Fibroblast of skin of left biceps (primary cell): ENCODE measurements at places on chromosomes 11 and 22.

- DNase-seq = peak; percentile 24
Observed at GRCh38 chr11:131356206-131356605, 14.2 kb upstream of the NTM start.

DNA sequence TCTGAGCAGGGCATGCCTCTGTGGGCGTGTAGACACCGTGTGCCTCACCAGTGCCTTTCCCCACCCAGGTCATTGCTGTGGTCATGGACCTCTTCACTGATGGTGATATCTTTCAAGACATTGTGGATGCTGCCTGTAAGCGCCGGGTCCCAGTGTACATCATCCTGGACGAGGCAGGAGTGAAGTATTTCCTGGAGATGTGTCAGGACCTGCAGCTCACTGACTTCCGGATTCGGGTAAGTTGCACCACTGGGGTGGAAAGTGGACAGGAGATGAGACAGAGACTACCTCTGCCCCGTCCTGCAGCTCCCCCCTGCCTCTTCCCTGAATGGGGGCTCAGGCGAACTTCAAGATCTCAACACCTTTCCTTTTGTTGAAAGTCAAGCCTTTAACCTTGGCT is 24.3 kb downstream of the FAM83F start:
- no peak for DNase-seq

DNA sequence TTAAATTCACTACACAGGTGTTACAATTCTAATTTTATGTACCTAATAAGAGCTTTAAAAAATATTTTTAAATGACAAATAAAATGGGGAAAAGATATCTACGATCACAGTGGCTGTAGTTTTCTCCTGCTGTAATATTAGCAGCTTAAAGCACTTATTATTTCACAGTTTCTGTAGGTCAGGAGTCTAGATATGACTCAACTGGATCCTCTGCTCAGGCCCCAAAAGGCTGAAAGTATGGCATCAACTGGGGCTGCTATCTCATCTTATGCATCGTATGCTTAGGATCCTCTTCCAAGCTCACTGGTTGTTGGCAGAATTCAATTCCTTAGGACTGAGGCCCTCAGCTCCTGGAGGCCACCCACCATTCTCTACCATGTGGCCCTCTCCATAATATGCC is 12.8 kb downstream of the FBXO3 start:
- no peak for DNase-seq

- no peak for DNase-seq
Observed at GRCh38 chr11:107691000-107691750, 20.7 kb downstream of the SLN start.
